Astrocyte of the spinal cord (primary cell): ENCODE measurements at places on chromosomes 2 and 18.

DNA sequence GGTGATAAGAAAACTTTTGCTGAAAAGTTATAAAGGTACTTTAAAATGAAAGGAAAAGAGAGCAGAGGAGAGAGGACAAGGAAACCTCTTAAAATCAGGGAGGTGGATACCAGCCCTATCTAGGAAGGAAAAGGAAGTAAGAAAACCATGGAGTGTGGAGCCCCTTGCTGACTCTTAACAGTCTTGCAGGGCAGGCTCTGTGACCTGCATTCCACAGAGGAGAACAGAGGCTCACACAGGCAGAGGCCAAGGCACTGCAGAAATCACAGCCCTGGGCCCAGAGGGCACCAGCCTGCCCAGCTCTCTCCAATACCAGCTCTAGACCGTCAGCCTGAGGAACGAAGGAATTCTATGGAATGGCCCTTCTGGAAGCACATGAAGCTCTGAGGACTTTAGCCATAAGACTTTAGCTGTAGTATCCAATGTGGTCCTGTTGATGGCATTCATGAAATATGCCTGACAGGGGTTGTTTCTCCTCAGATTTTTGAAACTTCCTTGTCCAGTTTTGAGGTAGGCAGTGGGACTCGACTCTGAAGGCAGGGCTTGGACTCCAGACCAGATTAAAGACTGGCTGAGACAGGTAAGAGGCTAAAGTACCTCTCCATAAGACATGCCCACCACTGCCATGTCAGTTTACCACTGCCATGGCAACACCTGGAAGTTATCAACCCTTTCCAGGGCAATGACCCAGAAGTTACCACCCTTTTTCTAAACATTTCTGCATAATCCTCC, 216.3 kb downstream of the ANAPC1 start:
- DNase-seq: peak; percentile 72

GRCh38 chr2:102606353-102606752, 13.0 kb upstream of the SLC9A2 start:
- DNase-seq: no peak

DNA sequence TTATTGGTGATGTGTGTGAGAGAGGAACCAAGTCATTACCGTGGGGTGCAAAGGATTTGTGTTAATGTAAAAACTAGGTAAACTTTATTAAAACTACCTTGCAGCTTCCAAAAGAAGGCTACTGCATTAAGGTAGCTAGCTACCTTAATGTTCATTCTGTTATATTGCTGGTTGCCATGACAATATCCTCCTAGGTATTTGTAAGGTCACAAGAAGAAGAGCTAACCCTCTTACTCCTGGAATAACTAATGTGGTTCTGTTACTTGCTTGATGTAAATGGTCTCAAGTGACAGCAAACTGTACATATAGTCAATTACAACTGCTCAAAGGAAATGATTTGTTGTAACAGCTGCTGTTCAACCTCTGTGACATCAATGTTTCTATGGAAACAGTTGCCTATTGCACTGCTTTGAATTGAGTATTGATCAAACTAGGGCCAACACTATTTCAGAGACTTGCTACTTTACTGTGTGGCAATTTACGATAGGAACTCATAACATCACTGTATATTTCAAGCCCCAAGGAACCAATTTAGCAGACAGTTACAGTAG, 319.8 kb upstream of the HNRNPA3 start:
- DNase-seq: no peak

- no peak for DNase-seq
These were observed 18.1 kb downstream of the RAB31 start for GRCh38 chr18:9726175-9726574.

DNA sequence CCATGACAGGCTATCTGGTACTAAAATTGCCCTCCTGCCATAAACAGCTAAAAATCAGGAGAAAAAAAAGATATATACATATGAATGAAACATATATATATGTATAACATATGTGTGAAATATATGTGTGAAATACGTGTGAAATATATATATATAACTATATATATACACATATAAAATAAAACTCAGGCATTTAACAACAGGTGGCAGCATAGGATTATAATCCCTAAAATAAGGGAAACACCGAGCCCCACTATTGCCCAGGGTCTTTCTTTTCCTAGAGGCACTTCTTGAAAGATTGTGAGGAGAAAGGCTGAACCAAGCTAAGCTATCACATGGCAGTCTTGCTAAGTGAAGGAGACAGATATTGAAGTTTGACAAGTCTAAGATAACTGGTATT, 65.9 kb upstream of the CYTIP start:
- no peak for DNase-seq

DNA sequence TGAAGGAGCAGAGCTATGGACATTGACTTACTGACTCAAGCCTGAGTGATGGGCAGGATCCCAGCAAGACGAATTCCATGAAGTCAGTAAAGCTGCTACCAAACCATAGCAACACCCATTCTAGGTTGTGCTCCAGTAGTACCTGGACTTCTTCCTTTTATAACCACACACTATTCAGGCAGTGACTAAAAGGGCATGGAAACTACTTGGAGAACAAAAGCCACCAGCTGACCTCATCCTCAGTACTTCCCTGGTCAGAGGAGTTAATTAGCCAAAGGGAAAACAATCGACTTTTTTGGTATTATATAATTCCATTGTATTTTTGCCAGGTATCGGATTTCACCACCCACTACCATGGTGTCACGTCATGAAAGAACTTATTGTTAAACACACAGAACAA, 237.1 kb downstream of the TTC32 start:
- DNase-seq: peak; percentile 58

GRCh38 chr18:80191907-80192652, 55.2 kb downstream of the PARD6G start:
- DNase-seq: no peak

DNA sequence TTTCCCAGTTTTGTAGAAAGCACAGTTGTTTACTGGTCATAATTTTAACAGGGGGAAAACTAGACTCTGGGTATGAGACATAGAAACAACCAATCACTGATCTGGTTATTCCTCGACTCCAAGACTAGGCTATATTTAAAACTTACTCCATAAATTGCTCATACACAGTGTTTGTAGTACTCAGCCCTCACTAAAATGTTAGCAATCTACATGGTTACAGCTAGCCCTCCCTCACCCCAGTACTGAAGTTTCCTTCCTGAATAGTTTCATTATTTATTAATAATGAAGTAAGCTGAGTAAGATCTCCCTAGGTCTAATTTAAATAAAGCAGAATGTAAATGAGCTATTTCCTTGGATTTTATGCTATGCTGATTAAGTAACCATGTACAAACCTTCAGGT, 275.1 kb downstream of the CDH20 start:
- DNase-seq: no peak

GRCh38 chr2:173583196-173583595, 228.5 kb downstream of the CDCA7 start:
- no peak for DNase-seq

GRCh38 chr18:70981400-70982140, 692.7 kb downstream of the SOCS6 start:
- no peak for DNase-seq

DNA sequence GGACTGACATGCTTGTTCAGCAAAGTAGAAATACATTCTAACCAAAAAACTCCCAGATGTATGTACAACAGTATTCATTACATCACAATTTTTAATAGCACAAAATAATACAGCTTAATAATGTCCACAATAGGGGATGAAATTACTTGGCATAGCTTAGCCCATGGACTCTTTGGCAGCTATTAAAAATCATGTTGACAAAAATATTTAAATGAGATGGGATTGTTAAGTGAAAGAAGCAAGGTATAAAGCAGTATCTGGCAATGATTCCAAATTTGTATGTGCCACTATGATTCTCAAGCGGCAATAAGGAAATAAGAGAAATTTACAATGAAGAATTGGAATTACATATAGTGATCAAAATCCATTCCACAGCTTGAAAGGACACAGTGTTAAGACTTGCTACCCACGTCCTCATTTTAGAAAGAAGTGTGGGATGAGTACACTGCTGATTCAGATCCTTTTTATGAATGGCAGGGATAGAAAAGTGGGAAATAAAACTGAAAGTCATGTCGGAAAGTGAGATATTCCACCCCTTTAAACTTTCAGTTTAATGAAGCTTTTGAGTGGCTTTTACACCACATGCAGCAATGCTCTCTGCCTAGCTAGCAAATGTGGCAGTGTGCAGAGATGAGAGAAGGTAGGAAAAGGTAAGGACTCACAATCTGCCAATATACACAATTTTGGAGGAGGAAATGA, 2.4 kb downstream of the GAREM1 start:
- no peak for DNase-seq

- DNase-seq: peak; percentile 52
These were observed 47.7 kb downstream of the GLI2 start for GRCh38 chr2:120783371-120783791.

GRCh38 chr2:9647884-9648283, 17.1 kb upstream of the YWHAQ start:
- no peak for DNase-seq

- no peak for DNase-seq
These were observed 286.0 kb downstream of the TRIB2 start for GRCh38 chr2:13002536-13003331.

- no peak for DNase-seq
These were observed 109.9 kb upstream of the PTPRM start for GRCh38 chr18:7457262-7457661.

DNA sequence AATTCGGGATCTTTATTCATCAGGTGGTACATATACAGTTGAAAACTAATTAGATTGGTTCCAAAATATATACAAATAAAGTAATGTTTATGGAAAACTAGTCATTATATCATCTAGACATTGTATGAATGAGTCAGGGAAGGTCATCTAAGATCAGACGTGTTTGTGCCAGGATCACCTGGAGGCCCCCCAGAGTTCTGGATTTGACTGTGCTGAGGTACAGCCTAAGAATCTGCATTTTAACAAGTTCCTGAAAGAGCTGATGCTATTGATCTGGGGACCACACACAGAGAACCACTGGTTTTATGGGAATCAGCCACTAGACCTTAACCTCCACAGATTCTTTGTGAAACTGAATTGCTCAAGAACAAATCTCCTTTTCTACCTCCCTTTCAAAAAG, 43.2 kb downstream of the PARD6G start:
- DNase-seq: no peak

- DNase-seq: no peak
These were observed 31.6 kb downstream of the BAZ2B start for GRCh38 chr2:159584796-159585195.

DNA sequence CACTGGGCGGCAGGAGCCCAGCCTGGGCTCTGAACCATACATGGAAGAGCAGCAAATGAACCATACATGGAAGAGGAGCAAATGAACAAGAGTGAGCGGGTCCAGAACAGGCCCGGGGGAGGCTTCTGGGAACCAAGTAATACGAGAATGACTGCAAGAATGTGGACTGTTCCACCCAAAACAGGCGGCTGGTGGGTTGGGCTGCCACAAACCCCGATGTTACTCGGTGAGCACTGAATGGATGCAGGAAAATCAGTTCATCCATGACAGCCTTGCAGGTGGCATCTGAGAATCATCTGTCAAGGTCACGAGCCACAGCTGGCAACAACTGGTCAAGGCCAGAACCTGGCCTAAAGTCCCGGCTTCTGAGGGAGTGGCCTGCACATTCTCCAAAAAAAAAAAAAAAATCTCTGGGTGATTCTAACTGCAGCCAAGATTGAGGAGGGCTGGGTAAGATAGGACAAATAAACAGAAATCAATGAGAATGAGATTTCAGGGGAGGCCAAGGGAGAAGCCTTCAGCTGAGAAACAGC, 106.1 kb downstream of the ZNF516 start:
- DNase-seq: no peak

GRCh38 chr2:145723872-145724271, 1204.0 kb upstream of the ZEB2 start:
- DNase-seq: no peak

GRCh38 chr2:10957391-10957790, 45.7 kb downstream of the KCNF1 start:
- DNase-seq: no peak

DNA sequence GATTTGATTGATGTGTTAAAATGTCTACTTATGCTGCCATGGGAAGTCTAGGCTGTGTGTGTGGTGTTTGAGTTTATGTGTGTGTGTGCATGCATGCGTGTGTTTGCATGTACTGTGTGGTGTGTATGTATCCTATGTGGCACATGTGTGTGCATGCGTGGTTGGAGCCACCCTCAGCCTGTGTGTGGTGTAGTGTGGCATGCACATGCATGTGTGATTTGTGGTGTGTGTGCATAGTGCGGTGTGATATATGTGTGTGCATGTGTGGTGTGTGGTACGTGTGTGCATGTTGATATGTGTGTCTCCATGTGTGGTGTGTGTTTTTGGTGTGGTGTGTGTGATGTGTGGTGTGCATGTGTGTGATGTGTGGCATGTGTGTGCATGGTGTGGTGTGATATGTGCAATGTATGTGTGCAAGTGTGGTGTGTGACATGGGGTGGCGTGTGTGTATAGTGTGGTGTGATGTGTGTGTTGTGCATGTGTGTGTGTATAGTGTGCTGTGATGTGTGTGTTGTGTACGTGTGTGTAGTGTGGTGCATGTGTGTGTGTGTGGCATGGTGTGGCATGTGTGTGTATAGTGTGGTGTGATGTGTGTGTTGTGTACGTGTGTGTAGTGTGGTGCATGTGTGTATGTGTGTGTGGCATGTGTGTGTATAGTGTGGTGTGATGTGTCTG, 66.6 kb upstream of the HDAC4 start:
- DNase-seq: no peak

DNA sequence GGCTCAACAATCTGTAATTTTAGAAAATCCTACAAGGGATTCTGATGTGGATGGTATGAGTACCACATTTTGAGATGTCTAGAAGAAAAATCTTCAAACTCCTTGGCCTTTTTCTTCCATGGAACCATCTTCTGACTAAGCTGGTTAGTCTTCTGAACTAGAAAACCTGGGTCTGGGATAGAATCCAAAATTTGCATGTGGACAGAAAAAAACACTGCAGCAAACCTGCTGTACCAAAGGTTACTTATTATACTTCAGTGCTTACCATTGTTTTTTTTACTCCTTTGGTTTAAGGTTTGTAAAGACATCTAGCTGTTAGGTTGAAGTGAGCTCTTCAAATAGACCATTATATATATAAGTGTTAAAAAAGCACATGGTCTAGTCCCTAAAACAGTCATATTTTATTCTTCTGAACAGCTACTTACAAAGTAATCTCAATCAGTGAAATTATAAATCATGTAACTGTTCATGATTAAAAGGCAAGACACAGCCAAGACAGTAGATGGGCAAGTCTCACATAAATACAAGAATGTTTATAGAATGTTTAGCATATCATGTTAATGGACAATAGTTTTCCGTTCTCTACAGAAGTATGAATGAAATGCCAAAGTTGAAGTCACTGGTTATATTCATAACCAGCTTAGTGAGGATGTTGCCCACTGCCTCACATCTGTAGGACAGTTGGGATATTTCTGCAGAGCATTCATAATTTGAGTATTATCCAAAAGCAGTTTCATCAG, 85.5 kb downstream of the ORC4 start:
- peak; percentile 29 for DNase-seq

GRCh38 chr2:189836644-189837043, 52.4 kb downstream of the PMS1 start:
- peak; percentile 89 for DNase-seq

GRCh38 chr18:79379251-79379905, 16.4 kb upstream of the NFATC1 start:
- no peak for DNase-seq

- DNase-seq: peak; percentile 23
These were observed 125.7 kb downstream of the PDE1A start for GRCh38 chr2:182301093-182301492.
